Transverse colon (tissue), 4 donors: ENCODE measurements at places on chromosomes 6 and 20. TPM values are rescaled to one million over a fixed set of nuclear protein-coding genes. Genes with fewer than 3 reads are reported as not detected.
A peak's percentile ranks its signal among the peaks of the same experiment; 100 is the strongest.

DNA sequence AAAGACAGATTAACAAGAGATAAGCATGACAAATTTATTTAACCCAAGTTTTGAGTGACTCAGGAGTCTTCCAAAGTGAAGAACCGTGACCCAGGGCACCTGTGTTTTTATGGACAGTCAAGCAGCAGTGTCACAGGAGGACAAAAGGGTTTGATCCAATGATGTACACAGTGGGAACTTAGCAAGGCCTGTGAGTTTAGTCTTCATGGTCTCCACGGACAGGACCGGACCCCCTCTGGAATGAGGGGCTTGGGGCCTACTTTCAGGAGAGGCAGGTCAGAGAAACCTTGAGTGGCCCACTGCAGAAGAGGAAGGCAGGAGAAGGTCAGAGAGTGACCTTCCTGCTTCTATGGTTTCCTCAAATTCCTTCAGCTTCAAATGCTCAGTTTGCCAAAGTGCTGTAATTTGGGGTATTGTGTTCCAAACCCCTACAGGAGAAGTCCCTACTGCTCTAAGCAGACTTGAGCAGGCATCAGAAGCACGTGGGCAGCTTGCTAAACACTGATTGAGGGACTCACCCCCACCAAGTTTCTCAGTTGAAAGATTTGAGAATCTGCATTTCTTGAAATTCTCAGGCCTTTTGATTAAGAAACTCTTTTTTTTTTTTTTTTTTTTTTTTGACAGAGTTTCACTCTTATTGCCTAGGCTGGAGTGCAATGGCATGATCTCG is 26.4 kb upstream of the ZMYND8 start:
- H3K27me3 ChIP-seq, result no peaks in the 10 kb centered on the region
- no peak overlapping the region for H3K27ac ChIP-seq

GRCh38 chr20:23242104-23242503 is 108.5 kb upstream of the NXT1 start:
- H3K27me3 ChIP-seq, result no peaks in the 10 kb centered on the region
- H3K4me3 ChIP-seq, result no peak overlapping the region
- H3K4me1 ChIP-seq, result no peaks in the 10 kb centered on the region
- H3K27ac ChIP-seq, result no peak overlapping the region
- DNase-seq, result no peak
- H3K36me3 ChIP-seq, result no peaks in the 10 kb centered on the region

DNA sequence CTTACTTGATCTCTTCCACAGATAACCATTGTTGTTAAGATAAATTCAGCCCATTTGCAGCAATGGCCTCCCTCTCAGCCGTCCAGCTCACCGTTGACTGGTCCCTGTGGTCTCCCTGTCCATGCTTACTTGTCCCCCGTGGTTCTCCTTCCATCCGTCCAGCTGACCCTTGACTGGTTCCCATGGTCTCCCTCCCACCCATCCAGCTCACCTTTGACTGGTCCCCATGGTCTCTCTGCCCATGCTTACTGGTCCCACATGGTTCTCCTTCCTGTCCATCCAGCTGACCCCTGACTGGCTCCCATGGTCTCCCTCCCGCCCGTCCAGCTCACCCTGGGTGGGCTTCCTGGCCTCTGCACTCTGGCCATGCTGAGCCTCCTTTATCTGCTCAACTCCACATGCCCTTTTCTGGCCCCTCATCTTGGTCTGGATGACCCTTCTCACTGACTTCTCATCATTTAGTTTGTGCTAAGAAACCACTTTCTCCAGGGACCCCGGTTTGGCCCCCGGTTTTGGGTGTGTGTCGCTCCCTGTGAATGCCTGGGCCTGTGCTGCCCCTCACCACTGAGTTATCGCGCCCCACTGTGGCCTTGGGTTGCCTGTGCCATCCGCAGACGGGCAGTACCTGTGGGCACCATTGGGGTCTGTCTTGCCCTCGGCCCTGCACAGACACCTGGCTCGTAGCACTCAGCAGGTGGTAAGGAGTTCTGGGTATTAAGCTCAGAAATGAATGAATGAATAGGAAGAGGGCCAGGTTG is 146.4 kb downstream of the ERMARD start:
- H3K4me1 ChIP-seq, result no peaks in the 10 kb centered on the region
- H3K27me3 ChIP-seq, result no peaks in the 10 kb centered on the region
- DNase-seq, result no peak
- no peak overlapping the region for H3K27ac ChIP-seq
- H3K36me3 ChIP-seq, result no peaks in the 10 kb centered on the region
- no peak overlapping the region for H3K4me3 ChIP-seq

DNA sequence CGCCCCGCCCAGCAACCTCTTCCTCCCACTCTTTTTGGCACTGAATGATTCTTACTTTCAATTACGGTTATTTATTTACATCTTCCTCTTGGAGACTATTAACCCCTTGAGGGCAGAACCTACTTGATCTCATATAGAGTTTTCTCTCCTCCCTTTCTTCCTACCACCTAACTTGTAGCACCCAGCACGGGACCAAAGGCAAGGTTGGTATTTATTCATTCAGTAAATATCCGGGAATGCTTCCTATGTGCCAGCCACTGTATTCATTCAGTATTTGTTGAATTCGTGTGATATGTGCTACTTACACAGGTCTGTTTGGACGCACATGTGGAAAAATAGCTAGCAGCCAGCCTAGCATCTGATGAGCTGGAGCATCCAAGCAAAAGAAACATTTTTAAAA is 1.3 kb upstream of the CNKSR3 start:
- H3K27me3 ChIP-seq, result no peaks in the 10 kb centered on the region
- peaks cover 61% of the 10 kb centered on the region for H3K4me1 ChIP-seq
- H3K4me3 ChIP-seq, result no peak overlapping the region
- no peaks in the 10 kb centered on the region for H3K36me3 ChIP-seq
- DNase-seq, result no peak

GRCh38 chr6:43610431-43610830 is 18.6 kb downstream of the GTPBP2 start:
- no peak for DNase-seq
- no peaks in the 10 kb centered on the region for H3K27me3 ChIP-seq
- H3K4me3 ChIP-seq, result no peak overlapping the region

DNA sequence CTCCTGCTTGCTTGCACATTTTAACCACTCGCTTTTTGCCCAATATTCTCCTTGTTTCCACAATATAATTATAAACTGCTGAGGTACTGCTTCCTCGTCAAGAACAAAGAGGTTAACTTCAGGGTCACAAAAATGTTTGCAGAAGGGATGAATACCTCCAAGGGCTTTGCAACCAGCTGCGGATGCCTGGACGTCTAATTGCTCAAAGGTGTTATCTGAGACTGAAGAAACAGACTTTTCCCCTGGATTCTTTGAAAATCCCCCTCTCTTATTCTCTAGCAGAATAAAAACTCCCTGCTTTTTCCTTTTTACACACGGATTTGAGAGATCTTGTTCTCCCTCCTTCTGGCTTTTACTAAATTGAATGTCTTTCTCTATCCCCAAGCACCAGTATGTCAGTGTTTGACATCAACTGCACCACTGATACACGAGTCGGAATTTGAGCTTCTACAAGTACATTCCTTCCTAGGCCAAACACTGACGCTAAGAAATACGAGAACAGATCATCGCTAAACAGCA is 336 bp upstream of the SMPDL3A start:
- H3K4me3 ChIP-seq, result peak overlapping the region; percentile 59
- H3K27me3 ChIP-seq, result no peaks in the 10 kb centered on the region
- no peaks in the 10 kb centered on the region for H3K36me3 ChIP-seq

GRCh38 chr20:52179331-52180179 is 12.0 kb downstream of the ZFP64 start:
- DNase-seq, result no peak
- H3K36me3 ChIP-seq, result no peaks in the 10 kb centered on the region
- H3K27me3 ChIP-seq, result no peaks in the 10 kb centered on the region
- H3K4me3 ChIP-seq, result no peak overlapping the region
- no peak overlapping the region for H3K27ac ChIP-seq
- H3K4me1 ChIP-seq, result no peaks in the 10 kb centered on the region

DNA sequence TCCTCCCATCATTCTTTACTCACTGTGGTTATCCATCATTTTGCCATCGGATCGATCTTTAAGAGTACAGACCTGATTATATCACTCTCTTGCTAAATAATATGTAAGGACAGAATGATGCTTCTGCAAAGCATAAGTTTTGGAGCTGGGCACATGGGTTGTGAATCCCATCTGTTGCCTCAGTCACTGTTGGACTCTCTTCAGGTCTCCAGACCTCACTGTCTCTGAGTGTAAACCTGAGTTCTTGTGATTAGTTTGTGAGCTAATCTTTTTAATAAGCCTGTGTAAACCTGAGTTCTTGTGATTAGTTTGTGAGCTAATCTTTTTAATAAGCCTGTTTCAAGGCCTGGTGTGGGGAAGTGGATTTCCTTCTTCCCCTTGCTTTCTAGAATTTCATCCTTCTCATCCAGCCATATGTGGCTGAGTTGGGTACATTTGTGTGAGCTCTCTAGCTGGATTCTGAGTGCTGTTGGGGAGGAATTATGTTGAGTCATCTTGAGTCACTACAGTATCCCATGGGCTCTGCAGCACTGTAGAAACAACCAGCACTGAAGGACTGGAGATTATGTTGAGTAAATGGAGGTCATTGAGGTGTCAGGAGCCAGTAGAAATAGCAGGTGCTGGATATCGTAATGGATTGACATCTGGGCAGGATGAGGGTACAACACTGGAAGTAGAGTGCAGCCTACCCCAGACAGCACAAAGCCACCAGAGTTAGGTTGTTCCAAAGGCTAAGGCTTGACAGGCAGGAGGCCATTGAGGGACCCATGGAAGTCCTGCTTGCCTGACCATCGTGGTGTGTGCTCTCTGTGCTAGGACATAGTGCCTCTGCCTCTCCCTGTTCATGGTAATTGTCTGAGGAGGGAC is 52.4 kb downstream of the SCAND1 start:
- H3K27ac ChIP-seq, result no peak overlapping the region
- H3K27me3 ChIP-seq, result no peaks in the 10 kb centered on the region
- no peaks in the 10 kb centered on the region for H3K36me3 ChIP-seq
- no peak overlapping the region for H3K4me3 ChIP-seq
- no peak for DNase-seq
- no peaks in the 10 kb centered on the region for H3K4me1 ChIP-seq

DNA sequence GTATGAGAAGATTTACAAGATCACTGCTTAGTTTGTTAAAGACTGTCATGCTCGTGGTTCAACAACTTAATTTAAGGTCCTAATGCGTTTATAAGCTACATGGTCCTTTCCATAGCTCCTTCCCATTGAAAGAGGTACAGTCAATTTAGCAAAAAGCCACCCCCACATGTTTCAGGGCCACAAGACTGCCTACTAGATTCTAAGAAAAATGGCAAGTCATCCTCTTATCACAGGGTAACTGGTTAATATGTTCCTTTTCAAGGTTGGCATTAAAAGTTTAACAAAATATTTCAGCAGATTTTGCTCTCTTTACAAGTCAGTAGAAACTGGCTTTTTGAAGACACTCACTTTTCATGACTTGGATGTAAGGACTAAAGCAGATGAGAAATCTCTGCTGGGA is 15.7 kb downstream of the GSTA3 start:
- no peak for DNase-seq
- no peaks in the 10 kb centered on the region for H3K27me3 ChIP-seq
- H3K4me1 ChIP-seq, result no peaks in the 10 kb centered on the region

- no peak overlapping the region for H3K4me3 ChIP-seq
- no peak overlapping the region for H3K27ac ChIP-seq
- H3K4me1 ChIP-seq, result no peaks in the 10 kb centered on the region
- H3K27me3 ChIP-seq, result no peaks in the 10 kb centered on the region
- DNase-seq, result no peak
These were observed 171.8 kb downstream of the TTLL2 start for GRCh38 chr6:167496707-167497106.

- H3K27ac ChIP-seq, result no peak overlapping the region
- no peaks in the 10 kb centered on the region for H3K27me3 ChIP-seq
- H3K36me3 ChIP-seq, result no peaks in the 10 kb centered on the region
- H3K4me1 ChIP-seq, result no peaks in the 10 kb centered on the region
- H3K4me3 ChIP-seq, result no peak overlapping the region
These were observed 586.3 kb downstream of the HTR1B start for GRCh38 chr6:76876922-76877553.

GRCh38 chr6:43489277-43490072 is 12.1 kb downstream of the TJAP1 start:
- H3K4me3 ChIP-seq, result no peak overlapping the region
- H3K27ac ChIP-seq, result no peak overlapping the region
- no peaks in the 10 kb centered on the region for H3K36me3 ChIP-seq
- DNase-seq, result no peak

DNA sequence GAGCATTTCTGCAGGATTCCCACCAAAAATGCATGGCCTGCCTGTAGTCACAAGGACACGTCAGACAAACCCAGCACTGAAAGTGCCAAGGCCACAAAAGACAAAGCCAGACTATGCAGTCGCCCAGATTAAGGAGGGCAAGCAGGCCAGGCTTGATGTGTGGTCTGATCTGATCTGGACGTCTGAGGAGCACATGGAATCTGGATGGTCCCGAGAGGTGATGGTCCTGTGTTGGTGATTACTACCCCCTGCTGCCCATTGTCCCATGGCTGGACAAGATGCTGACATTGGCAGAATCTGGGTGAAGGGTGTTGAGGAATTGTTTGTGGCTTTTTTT is 17.1 kb downstream of the NPEPL1 start:
- no peaks in the 10 kb centered on the region for H3K27me3 ChIP-seq
- no peak overlapping the region for H3K4me3 ChIP-seq
- no peak overlapping the region for H3K27ac ChIP-seq
- no peaks in the 10 kb centered on the region for H3K4me1 ChIP-seq

GRCh38 chr20:10022625-10023024 is 12.2 kb upstream of the ANKEF1 start:
- H3K36me3 ChIP-seq, result no peaks in the 10 kb centered on the region
- H3K27ac ChIP-seq, result no peak overlapping the region
- no peak overlapping the region for H3K4me3 ChIP-seq
- no peak for DNase-seq

- no peak overlapping the region for H3K4me3 ChIP-seq
- no peaks in the 10 kb centered on the region for H3K4me1 ChIP-seq
- no peak overlapping the region for H3K27ac ChIP-seq
- H3K27me3 ChIP-seq, result no peaks in the 10 kb centered on the region
- no peaks in the 10 kb centered on the region for H3K36me3 ChIP-seq
- DNase-seq, result no peak
These were observed 121.7 kb upstream of the MYLIP start for GRCh38 chr6:16007146-16007545.

GRCh38 chr6:5112066-5112799 is 27.1 kb downstream of the PPP1R3G start:
- no peak for DNase-seq
- no peaks in the 10 kb centered on the region for H3K27me3 ChIP-seq
- H3K36me3 ChIP-seq, result no peaks in the 10 kb centered on the region

- H3K27ac ChIP-seq, result no peak overlapping the region
- H3K36me3 ChIP-seq, result no peaks in the 10 kb centered on the region
- H3K27me3 ChIP-seq, result no peaks in the 10 kb centered on the region
- DNase-seq, result no peak
- no peak overlapping the region for H3K4me3 ChIP-seq
- peaks cover 6% of the 10 kb centered on the region for H3K4me1 ChIP-seq
These were observed 8.7 kb upstream of the TENT5A start for GRCh38 chr6:81761197-81761596.

- H3K4me1 ChIP-seq, result peaks cover 34% of the 10 kb centered on the region
- H3K36me3 ChIP-seq, result no peaks in the 10 kb centered on the region
- H3K27me3 ChIP-seq, result no peaks in the 10 kb centered on the region
- no peak overlapping the region for H3K4me3 ChIP-seq
These were observed 86.2 kb downstream of the PLEKHG1 start for GRCh38 chr6:150685860-150686259.

GRCh38 chr6:36075656-36076055 is 48.0 kb downstream of the MAPK14 start:
- peaks cover 36% of the 10 kb centered on the region for H3K36me3 ChIP-seq
- H3K27ac ChIP-seq, result no peak overlapping the region
- H3K4me1 ChIP-seq, result peaks cover 5% of the 10 kb centered on the region
- DNase-seq, result no peak
- no peak overlapping the region for H3K4me3 ChIP-seq

Gene WFDC11
- total RNA-seq, result not detected

Gene EEF1A2
- 2.4 TPM for total RNA-seq

Gene TEAD3
- total RNA-seq, result 27.0 TPM

Gene RAET1E
- total RNA-seq, result not detected

Gene COL12A1
- total RNA-seq, result 25.3 TPM

Gene SRC
- 130 TPM for total RNA-seq

Gene OOEP
- not detected for total RNA-seq
